ENCODE measurements at places on chromosomes 6 and 20.

DNA sequence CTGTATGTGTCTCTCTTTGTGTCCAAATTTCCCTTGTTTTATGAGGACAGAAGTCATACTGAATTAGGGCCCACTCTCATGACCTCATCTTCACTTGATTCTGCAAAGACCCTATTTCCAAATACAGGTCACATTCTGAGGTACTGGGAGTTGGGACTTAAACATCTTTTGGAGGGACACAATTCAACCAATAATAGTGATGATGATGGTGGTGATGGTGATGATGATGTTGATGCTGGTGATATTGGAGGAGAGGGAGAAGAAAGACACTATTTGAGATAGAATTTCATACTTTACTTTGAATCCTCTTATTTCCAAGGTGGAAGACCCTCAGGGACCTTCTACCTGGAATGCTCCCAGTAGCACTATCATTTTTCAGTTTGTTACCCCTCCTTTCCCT is 21.2 kb upstream of the KCNK5 start:
- no peak for DNase-seq

- peak; percentile 43 for DNase-seq
Measured at GRCh38 chr6:69719602-69720193, 77.1 kb downstream of the LMBRD1 start.

- no peak for DNase-seq
Measured at GRCh38 chr6:13593103-13593502, 18.7 kb downstream of the SIRT5 start.

DNA sequence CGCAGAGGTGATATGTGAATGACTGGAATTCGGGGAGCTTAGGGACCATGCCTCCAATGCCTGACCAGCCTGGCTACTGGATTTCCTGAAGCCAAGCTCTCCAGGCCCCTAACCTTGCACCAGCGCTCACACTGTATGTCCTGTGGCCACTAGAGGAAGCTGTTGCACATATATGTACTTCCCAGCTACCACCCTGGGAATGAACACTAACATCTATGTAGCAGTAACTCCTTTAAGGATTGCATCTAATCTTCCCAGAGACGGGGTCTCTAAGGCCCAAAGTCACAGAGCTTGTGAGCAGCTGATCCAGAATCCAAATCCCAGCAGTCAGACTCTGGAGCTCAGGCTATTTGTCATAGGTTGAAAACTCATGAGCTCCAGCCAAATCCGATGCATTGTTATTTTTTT is 20.4 kb upstream of the BPIFB1 start:
- peak; percentile 84 for DNase-seq

GRCh38 chr6:115221198-115221597 is 839.5 kb downstream of the FRK start:
- no peak for DNase-seq

DNA sequence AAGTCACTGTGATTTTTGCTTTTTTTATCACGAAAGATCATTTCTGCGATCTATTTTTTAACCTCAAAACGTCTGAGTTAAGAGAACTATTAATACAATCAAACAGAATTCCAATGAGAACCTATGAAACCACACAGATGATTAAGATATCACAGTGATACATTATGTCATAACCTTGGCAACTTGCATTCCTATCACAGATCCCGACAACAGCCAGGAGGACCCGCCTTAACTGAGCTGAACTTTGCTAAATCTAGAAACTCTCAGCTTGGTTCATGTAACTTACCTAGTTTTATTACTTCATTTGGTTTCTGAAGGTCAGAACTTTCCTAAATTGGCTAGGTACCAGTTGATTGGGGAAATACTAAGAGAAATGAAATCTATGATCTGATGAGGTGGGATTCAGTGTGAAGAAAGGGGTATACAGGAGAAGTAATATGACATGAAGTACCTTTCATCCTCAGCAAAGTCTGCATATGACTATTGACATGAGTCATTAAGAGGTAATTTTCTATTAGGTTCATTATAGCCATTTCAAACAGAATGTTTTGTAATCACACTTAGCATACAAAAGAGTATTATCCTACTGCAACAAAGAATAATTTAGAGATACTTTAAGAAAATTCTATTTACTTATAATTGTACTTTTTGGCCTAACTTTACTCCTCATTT is 11.2 kb downstream of the LYRM4 start:
- no peak for DNase-seq

DNA sequence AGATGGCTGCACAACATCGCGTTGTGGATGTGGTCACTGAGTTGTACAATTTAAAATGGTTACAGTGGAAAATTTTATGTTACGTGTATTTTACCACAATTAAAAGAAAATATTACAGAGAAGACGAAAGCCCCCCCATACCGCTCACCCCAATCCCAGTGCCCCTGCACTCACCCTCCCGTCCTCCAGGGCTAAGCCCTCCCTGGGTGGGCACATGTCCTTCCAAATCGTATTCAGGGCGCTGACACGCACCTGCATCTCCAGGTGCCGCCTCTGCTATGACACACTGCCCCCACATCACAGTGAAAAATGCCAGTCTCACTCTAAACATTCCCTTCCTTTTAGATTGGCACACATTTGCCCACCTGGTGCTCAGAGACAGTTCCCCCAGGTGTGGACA is 49.4 kb downstream of the PSMG4 start:
- DNase-seq: no peak

DNA sequence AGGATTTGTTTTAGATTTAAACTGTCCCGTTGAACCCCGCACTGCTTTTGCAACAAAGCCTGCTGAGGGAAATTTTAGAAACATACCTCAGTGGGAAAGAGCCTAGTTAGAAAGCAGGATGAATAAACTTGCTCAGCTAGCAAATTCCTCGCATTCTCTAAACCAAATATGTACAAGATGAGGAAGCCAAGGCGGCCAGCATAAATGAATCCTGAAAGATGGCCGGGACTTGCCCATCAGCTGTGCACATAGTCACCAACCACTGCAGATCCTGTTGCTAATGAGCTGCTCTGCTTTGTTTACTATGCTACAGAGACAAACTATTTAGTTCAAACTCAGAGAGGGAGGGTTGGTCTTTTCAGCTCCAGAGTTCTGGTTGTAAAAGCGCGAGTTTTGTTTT is 49.0 kb downstream of the TMEM170B start:
- DNase-seq: no peak

GRCh38 chr6:150276168-150276936 is 92.5 kb upstream of the IYD start:
- no peak for DNase-seq
